ENCODE measurements at places on chromosomes 7 and 10. TPM values are rescaled to one million over a fixed set of nuclear protein-coding genes. Genes with fewer than 3 reads are reported as not detected.

GRCh38 chr7:98178321-98178720, 32.9 kb upstream of the BHLHA15 start:
- DNase-seq: no peak

- no peak for DNase-seq
These were observed 346.5 kb downstream of the TYW1 start for GRCh38 chr7:67343114-67343513.

DNA sequence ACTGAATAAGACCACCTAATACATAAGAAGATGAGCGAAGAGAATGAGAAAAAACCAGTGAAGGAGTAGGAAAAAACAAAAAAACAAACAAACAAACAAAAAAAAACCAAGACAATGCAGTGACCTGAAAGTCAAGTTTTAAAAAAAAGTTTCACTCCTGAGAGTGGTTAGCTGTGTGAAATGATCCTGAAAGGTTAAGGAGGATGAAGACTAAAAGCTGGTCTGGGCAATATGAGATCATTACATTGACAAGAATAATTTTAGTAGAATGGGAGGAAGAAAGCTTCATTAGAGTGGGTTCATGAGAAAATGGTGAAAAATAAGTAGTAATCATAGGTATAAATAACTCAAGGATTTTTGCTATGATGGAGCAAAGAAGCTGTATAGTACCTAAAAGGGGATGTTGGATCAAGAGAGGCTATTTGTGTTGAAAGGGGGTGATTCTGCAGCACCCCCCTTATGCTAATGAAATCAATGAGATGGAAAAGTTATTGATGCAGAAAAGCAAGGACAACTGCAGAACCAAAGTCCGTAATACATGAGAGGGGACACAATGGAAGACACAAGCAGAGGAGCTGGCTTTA, 80.2 kb downstream of the KMT2C start:
- no peak for DNase-seq

DNA sequence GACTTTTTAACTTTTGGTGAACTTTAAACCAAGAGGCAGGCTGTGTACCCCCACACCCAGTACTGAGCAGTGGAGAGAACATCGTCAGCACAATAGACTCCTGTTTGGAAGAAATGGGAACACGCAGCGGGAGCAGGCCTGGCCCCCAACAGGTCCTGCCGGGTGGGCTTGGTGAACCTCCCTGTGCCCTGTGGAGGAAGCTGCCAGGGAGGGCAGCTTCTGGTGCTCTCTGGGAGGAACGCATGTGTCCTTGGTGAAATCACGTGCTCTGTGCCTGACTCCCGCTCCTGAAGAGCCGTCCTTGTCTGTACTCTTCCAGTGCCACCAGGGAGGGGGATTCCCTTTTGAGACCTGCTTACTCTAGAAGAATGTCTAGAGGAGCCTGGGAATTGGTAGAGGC, 31.6 kb downstream of the CHAT start:
- DNase-seq: no peak

- DNase-seq: no peak
These were observed 23.1 kb downstream of the ADAMTS14 start for GRCh38 chr10:70695241-70696030.

DNA sequence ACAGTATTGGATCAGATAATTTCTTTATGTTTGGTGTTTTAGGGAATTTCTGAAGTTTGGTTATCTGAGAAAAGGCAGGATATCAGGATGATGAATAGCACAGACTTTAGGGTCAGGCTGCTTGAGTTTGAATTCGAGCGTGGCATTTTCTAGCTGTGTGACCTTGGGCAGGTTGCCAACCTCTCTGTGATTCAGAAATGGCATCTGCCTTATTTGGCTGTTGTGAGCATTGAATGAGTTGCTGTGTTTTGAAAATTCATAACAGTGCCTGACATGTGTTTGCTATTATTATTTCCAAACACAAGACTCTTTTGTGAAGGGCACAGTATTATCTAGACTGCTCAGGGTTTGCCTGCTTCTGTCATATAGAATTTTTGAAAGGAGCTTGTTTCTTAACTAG, 66.9 kb downstream of the NXPH1 start:
- DNase-seq: no peak

DNA sequence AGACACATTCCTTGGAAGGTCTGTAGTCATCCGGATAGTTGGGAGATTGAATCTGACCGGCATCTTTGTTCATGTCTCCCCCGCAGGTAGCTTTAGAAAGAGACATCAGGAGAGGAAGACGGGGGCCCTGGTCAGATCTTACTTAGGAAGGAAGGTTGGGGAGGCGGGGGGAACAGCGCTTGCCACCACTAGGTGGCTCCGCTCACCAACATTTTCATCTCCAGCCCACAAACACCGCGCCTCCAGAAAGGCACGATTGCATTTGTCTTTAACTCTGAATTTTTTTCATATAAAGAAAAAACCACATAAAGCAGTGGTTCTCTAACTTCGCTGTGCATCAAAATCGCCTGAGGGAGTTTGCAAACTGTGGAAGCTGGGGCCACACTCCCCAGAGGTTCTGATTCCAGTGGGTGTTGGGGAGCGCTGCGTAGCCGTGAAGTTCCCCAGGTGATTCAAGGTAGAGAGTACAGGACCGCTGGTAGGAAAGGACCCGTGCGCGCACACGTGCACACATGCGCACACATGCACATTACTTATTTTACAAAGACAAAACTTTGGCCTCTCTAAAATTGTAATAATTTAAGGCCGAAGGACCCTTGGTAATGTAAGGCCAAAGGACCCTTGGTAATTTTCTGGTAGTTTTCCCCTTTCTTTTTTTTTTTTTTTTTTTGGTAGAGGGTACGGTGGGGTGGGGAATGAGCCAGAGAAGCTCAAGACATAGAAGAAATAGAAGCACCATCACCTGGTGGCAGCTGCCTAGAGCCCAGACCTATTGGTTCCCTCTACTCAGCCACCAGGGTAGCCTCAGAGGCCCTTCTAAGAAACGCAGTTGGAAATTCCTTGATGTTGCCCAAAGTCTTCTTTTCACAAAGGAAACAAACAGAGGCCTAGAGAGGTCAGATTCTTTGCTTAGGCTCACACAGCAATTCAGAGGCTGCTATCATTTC, 37.4 kb upstream of the OPALIN start:
- DNase-seq: peak; percentile 63

- DNase-seq: no peak
These were observed 85.9 kb downstream of the LSMEM1 start for GRCh38 chr7:112566442-112567324.

DNA sequence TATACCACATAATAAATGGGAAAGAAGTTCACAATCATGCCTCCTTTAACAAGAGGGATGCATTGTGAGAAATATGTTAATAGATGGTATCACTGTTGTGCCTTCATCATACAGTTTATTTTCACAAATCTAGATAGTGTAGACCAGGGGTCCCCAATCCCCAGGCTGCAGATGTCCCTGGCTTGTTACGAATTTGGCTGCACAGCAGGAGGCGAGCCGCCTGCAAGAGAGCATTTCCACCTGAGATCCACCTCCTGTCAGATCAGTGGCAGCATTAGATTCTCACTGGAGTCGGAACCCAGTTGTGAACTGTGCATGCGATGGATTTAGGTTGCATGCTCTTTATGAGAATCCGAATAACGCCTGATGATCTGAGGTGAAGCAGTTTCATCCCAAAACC, 361.9 kb upstream of the ZWINT start:
- no peak for DNase-seq

DNA sequence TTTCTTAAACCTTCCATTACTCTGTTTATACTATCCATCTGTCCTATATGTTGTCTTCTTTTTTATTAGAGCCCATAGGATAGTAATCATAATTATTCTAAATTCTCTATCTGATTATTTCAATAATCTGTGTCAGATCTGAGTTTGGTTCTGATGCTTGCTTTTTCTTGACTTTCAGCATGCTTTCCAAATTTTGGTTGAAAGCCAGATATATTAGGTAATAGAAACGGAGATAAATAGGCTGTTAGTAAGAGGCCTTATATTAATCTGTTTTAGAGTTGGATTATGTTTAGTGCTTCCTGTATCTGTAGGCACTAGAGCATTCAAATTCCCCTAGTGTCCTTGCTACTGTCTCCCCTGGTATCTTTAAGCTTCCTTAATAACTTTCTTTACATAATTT, 939.9 kb upstream of the GHITM start:
- DNase-seq: no peak

DNA sequence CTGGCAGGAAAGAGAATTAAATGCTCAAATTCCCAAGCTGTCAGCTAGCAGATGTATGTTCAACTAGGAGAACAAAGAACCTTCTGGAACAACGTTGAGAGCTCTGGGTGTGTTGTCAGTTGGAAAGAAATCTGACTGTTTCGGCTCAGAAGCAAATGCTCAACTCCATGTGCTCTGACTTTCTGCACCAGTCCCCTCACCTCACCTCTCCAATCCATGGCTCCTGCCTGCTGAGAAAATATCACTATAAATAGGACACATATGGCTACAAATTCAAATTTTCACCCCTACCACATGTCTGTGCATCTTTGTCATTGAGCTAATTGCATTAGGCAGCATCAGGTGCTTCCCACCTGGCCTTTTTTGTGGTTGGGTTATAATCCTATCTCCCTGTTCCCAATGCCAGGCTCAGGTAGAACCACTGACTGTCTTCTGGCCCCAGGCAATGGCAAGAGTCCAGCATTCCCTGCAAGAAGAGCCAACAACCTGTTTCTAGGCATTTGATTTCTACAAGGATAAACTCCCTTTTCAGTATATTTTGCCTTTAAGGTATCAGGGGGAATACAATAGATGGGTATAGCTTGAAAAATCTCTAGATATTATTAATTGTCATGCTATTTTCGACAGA, 142.6 kb upstream of the LSM8 start:
- no peak for DNase-seq

DNA sequence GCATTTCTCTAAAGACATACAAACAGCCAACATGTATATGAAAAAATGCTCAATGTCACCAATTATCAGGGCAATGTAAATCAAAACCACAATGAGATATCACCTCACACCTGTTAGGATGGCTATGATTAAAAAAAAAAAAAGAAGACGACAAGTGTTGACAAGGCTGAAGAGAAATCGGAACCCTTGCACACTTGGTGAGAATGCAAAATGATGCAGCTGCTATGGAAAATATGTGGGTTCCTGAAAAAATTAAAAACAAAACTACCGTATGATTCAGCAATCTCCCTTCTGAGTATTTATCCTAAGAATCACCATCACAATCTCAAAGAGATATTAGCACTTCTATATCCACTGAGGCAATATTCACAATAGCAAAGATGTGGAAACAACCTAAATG, 11.3 kb downstream of the LMBR1 start:
- no peak for DNase-seq

DNA sequence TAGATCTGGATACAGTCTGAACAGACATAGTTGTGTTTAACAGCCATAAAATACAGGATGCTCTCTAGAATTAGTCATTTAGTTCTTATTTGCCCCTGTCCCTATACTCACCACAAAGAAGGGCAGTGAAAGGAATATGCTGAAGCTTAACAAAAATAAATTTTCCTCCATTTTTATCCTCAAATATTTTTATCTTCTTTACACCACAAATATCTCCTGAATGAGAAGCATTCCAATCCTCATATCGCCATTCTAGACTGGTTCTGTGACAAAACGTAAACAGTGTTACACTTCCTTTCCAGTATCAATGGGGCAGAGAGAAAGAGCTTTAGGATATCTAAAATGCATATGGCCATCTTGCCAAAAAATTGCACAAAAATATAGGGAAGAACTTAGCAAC, 1.6 kb downstream of the OR9A2 start:
- DNase-seq: no peak

GRCh38 chr7:106129291-106129690, 17.2 kb upstream of the SYPL1 start:
- no peak for DNase-seq

DNA sequence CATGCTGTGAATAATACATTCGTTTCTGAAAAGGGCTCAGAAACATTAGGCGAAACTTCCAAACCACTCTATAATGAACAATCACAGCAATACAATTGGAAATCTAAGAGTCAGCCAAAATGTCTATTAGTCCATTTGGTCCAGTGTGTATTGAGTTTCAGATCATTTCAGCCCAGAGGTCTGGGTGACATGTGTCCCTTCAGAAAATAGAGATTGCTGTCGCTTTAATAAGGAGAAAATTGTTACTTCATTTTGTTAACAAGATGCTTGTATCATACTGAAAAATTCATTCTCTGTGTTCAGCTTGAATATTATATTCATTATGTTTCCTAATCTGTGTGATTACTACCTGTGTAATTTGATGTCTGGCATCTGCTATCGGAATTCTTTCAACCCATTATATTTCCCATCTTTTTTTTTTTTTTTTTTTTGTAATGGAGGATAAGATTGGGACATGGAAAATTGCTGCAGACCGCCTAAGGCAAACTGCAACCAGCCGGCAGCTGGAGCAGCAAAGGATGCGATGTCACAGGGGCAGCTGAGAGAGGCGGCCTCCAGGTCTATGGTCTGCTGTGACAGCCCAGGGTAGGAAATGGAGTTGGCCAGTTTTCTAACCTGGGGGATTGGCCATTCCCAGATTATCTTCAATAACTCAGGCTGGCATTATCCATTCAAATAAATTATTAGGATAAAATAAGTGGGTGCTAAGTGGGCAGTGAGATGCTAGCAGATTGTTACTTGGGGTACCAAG, 170.9 kb upstream of the NPVF start:
- DNase-seq: no peak

GRCh38 chr7:23443974-23444373, 26.3 kb downstream of the IGF2BP3 start:
- DNase-seq: no peak

GRCh38 chr7:94426980-94427875, 32.5 kb downstream of the COL1A2 start:
- DNase-seq: no peak

DNA sequence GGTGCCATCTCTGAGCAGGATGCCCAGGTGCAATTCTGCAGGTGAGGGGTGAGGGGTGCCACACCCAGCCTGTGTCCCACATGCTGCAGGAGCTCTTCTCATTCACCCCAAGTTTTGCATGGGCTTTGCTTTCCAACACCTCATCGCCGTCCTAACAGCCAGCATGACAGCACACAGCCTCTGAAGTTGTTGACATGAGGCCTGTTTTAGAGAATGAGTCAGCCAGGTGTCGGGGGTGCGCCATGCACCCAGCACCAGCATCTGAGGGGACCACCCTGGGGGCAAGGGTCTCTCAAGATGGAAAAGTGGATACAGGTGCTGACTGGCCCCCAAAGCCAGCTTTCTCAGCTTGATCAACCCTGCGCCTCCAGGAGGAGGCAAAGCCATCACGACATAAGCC, 146.0 kb downstream of the GRID1 start:
- DNase-seq: no peak

GRCh38 chr7:89927762-89928161, 226.5 kb upstream of the STEAP1 start:
- DNase-seq: no peak

GRCh38 chr7:71132127-71132376, at the start of gene GALNT17:
Gene GALNT17 (plus strand): TSS chr7:71132144.
- DNase-seq: no peak

GRCh38 chr7:158313931-158314330, 273.7 kb downstream of the PTPRN2 start:
- DNase-seq: no peak

Gene FBXL15
- total RNA-seq: 8.7 TPM

Gene SPAM1
- not detected for total RNA-seq

Gene DEPP1
- 0.33 TPM for total RNA-seq

Gene ZNF735
- not detected for total RNA-seq

Gene LIPA
- 34.3 TPM for total RNA-seq

Gene CH25H
- total RNA-seq: not detected

Gene GIMAP4
- 311 TPM for total RNA-seq

Gene OPN1SW
- not detected for total RNA-seq

Gene LRIT1
- total RNA-seq: not detected

Gene A1CF
- total RNA-seq: not detected

Gene FAM25A
- total RNA-seq: not detected

Gene ANKRD26
- 10.3 TPM for total RNA-seq

Data from activated CD4-positive, alpha-beta T cell treated with anti-CD3 and anti-CD28 coated beads, Interleukin-2, amount 10 ng/mL, durations not matched to agents 7 days and 5 days (primary cell).